Hepatocyte (in vitro differentiated cells): ENCODE measurements at places on chromosomes 3 and 15.

DNA sequence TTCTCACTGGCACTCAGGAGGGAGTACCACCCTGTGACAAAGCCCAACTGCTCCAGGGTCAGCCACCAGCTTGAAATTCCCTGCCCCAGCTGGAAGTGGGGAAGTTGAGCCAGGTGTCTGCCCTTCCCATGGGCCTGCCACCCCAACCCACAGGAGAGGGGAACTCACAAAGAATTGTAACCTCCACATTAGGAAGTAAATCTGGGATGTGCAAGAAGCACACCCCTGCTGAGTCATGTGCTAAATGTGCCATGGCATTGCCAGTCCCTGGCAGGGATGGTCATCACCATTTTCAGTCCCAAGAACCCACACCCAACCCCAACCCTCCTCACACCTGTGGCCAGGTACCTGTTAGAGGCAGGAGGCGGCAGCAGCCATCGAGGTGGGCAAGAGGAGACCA is 165.2 kb upstream of the THBS1 start:
- no peak for DNase-seq

- no peak for DNase-seq
Observed at GRCh38 chr15:51613951-51614350, 8.6 kb downstream of the DMXL2 start.

GRCh38 chr15:95170561-95171380 is 939.4 kb downstream of the MCTP2 start:
- DNase-seq, result no peak

DNA sequence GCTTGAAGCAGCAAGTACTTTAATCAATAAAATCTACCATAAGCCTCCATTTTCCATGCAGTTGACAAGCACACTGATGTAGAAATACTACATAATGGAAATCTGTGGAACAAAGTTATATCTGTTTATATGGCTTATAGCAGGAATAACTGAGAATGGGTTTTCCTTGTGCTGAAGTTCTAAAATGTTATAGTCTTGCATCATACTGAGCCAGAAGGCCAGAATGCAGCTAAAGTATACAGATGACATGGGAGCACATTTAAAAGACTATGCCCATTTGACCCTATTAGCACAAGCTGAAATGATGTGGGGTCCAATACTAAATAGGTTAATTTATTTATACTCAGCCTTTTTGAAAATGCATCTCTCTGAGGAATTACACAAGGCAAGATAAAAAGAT is 25.1 kb downstream of the SLC24A5 start:
- no peak for DNase-seq

DNA sequence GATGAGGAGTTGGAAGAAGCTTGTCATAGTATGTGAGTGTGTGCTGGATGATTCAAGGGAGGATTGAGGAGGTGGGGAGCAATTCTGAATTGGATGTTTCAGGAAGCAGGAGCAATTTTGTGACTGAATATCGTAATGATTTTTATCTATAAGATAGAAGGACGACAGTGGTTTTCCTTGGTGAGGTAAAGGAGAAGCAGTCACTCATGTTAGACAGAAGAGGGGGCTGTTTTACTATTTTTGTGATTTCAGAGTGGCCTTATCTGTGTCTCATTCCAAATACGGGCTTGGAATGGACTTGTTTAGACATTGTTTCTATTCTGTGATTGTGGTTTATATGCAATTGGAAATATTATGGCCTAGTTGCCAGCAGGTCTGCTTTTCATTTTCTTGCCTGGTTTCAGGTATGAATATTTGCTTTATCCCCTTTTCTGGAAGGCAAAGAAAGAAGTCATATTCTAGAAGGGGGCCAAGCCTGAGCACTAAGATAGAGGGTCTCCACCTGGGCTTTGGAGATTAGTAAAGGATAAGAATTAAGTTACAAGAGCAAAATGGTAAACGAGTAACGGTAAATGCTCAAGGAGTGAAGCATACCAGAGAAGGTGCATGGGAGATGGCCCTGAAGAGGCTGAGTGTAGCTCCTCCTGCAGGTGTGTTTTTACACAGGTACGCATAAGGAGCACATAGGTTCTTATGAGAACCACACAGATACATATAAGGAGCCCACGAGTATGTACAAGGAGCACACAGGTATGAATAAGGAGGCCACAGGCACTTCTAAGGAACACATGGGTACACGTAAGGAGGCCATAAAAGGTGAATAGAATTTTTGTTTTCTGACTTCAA is 124.6 kb upstream of the KCNAB1 start:
- peak; percentile 58 for DNase-seq

DNA sequence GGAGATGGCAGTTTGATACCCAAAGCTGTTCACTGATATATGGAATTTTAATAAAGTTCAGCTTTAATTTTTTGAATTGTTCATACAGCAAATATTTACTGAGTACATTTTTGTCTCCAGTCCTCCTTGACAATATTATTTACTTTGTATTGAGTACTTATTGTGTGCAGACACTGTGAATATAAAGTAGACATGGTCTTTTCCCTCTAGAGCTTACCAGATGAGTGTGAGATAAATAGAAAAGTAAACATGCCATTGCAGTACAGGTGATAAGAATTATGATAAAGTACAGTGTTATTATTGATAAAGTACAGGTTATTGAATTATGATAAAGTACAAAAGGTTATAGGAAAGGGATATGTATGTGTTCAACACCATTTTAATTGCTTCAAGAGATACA is 2.1 kb downstream of the UBA5 start:
- no peak for DNase-seq

GRCh38 chr3:194323785-194324735 is 27.1 kb downstream of the CPN2 start:
- DNase-seq, result peak; percentile 89

GRCh38 chr15:72230197-72231065 is 559 bp downstream of the PKM start:
- DNase-seq, result peak; percentile 94

DNA sequence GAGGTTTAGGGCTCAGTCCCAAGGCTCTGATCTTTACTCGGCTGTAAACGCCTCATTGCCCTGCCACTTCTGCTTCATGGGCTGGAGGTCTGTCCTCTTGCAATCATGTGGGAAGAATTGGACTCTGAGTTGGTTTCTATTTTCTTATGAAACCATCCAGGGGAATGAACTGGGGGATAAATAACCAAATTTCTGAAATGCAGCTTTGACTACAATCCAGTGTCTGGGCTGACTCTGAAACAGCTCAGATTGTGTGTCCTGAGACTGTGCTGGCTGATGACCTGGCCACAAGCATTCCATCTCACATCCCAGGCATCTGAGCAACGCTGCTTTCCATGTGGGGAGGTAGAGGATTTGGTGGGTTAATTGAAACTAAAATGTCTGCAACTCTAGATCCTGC is 71.0 kb upstream of the GALNT15 start:
- DNase-seq, result no peak

DNA sequence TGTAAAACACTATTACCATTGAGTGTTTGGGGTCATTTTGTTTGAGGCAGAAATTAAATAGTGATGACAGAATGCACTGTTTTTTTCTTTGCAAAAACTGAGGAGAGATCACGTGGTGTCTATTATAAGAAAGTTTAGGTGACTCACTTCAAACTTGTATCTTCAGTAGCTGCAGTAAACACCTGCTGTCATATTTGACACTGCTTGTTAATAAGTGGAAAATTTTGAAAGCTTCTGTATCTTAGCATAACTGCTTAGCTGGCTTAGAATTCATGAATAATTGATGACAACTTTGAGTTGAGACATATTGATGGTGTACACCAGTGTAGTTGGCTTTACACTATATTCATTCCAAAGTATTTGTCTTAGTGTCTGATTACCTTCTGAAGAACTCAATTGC is 29.7 kb upstream of the MDFIC2 start:
- no peak for DNase-seq

- no peak for DNase-seq
Observed at GRCh38 chr3:139559541-139559940, 20.0 kb upstream of the RBP1 start.

DNA sequence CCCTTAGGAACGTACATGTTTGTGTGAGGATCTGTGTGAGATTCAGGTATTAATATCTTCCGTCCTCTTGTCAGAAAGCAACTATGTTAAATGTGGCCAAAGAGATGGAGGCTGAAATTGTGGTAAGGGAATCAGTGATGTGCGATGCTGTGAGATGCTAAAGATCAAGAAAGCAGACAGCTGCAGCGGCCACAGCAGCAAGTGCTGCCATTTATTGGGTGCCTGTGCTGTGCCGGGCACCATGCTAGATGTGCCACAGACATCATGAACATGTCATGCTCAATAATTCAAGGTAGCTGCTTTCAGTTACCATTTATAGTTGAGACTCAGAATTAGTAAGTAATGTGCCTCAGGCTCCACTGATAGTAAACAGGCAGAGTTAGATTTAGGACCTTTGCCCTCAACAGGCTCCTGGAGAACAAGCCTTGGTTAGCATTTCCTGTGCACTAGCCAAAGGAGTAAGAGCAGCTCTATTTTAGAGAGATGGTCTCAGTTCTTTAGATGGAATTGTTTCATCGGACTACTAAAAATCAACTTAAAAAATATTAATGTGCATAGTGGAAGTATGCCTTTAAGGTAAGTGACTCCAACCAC is 24.9 kb downstream of the LARS2 start:
- no peak for DNase-seq

DNA sequence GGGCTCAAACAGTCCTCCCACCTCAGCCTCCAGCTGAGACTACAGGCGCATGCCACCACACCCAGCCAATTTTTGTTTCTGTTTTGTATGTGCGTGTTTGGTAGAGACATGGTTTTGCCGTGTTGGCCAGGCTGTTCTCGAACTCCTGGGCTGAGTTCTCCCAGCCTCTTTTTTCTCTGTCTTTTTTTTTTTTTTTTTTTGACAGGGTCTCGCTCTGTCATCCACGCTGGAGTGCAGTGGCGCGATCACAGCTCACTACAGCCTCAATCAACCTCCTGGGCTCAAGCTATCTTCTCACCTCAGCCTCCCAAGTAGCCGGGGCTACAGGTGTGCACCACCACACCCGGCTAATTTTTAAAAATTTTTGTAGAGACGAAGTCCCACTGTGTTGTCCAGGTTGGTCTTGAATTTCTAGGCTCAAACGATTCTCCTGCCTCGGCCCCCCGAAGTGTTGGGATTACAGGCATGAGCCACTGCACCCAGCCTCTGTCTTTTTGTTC is 867 bp upstream of the DCAF1 start:
- DNase-seq, result no peak

- no peak for DNase-seq
Observed at GRCh38 chr3:171685116-171685895, 125.0 kb downstream of the PLD1 start.

DNA sequence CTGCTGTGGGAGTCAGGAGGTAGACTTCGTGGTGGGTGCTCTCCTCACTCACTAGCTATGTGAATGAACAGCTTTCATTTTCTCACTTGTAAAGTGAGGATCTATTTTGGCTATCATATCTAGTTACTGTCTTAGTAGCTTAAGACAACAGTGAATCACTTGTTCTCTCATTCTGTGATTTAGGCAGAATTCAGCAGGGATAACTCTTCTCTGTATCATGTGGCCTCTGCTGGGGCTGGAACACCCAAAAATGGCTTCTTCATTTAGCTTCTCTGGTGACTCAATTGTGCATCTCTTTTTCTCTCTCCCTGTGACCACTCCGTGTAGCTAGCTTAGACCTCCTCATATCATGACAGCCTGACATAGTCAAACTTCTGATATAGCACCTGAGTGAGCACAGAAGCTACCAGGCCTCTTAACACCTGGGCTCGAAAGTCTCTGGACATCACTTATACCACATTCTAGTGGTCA is 68.4 kb downstream of the BFSP2 start:
- no peak for DNase-seq

- DNase-seq, result no peak
Observed at GRCh38 chr3:38008971-38009580, 18.5 kb downstream of the VILL start.

- no peak for DNase-seq
Observed at GRCh38 chr15:72050700-72051099, 67.2 kb downstream of the MYO9A start.

DNA sequence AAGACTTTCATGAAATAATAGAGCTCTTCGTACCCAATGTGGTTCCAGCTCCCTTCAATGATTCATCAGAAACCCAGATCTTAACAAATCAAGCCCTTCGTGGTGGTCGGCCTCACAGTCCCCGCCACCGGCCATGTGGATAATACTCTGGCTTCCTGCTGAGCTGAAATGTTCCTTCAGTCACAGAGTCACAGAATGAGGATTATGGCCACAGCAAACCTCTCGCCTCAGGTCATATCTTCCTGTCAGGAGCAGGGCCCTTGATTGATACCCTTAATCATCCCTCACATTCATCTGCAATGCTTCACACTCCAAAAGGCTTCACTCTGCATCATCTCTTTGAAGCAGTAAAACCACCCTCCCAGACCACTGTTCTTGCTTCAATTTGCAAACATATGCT is 452.6 kb downstream of the OCA2 start:
- DNase-seq, result no peak

DNA sequence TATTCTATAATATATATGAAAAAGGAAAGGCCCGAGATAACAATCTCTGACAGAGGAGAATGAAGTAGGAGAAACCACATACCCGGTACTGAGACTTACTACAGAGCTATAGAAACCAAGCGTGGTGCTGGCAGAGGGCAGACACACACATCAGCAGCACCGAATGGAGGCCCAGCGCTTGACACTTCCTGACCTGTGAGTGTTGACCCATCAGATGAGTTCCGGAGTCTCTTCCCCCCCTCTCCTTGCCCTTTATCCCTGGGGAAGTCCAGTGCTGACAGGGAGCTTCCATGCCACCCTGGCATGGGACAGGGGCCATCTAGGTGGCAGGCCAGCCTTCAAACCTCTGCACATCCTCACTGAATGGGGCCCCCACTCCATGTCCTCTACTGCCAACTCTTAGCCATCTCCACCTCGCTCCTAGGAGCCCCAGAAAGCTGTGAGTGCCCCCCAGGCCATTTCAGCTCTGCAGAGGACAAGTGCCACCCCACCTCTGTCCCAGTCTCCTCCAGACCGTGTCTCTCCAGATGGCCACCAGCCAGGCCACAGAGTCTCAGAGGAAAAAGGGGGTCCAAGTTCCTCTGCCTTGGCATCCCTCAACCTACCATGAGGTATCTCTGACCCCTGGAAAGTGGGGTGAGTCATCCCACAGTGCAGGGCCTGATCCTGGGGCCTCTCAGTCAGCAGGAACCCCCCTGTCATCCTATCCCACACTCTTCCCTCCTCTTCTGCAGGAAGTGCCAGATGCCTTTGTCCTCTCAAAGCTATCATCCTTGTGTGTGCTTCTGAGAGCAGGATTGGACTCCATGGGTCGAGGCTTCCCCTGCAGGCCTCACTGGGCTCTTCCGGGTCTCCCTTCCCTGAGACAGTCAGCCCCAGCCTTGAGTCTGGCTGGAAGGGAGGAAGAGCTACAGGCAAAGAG is 116.5 kb upstream of the ALDH1A3 start:
- no peak for DNase-seq

DNA sequence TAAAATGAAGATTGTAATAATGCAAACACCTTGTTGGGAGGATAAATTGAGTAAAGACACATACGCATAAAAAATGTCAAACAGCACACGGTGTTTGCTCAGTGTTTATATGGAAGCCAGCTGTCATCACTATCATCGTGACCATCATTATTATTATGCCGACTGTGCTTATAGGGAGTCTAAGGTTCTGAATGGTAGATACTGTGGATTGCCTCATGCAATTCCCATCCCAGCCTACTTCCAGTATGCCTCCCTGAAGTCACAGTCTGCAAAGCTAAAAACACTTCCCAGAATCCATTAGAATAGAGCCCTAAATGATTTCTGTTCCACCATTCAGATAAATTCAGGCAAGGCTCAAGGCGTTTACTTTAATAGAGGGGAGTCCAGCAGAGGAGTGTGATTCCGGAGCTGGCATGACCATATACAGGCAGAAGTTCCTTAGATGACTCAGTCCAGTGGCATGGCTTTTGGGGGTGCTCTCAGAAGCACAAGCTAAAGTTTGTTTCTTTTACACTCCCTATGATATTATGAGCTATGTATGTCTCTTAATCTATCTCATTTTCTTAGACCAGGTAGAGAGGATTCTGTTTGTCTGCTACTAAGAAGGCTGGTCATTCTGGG is 148.7 kb downstream of the MEX3B start:
- DNase-seq, result no peak
